ENCODE measurements at places on chromosomes 1 and 21.

- no peak for DNase-seq
- no peak overlapping the region for H3K4me3 ChIP-seq
- H3K27ac ChIP-seq: no peak overlapping the region
- no peaks in the 10 kb centered on the region for H3K36me3 ChIP-seq
- no peaks in the 10 kb centered on the region for H3K4me1 ChIP-seq
These were observed 245.3 kb downstream of the SETD4 start for GRCh38 chr21:35814858-35815619.

GRCh38 chr21:44039828-44040227, 27.7 kb downstream of the TRAPPC10 start:
- H3K27ac ChIP-seq: no peak overlapping the region
- no peak for DNase-seq
- H3K27me3 ChIP-seq: no peaks in the 10 kb centered on the region
- no peaks in the 10 kb centered on the region for H3K4me1 ChIP-seq
- peaks cover 24% of the 10 kb centered on the region for H3K36me3 ChIP-seq

GRCh38 chr1:8879922-8880676, 1.6 kb upstream of the ENO1 start:
- peaks cover 3% of the 10 kb centered on the region for H3K4me1 ChIP-seq
- H3K36me3 ChIP-seq: peaks cover 2% of the 10 kb centered on the region
- no peak overlapping the region for H3K4me3 ChIP-seq
- peak; percentile 95 for DNase-seq

DNA sequence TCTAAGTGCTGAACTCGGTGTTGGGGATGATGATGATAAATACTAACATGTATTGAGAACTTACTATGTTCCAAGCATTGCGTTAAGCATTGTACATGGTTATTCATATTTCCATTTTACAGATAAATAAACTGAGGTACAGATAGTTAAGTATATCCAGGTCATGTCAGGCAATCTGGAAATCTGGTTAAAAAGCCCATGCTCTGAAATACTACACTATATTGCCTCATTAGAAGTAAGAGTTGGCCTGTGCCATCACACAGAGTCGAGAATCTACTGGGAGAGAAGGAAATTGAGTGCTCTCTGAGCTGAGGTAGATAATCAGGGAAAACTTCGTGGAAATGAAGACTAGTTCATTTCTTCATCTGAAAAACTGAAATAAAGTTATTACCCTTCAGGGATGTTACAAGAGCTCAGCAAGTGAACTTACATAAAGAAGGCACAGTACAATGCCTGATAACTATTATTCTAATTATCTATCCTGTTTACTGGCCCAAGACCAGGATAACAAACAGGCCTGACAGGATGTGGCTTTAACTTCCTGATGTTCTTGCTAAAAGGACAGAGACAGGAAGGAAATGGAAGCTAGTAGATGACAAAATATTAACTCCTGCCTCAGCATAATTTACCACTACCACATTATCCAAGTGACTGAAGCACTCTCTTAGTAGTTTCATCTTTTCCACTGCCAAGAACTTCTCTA, 85.6 kb downstream of the EPS15 start:
- DNase-seq: peak; percentile 63
- H3K4me1 ChIP-seq: peaks cover 11% of the 10 kb centered on the region
- H3K36me3 ChIP-seq: peaks cover 16% of the 10 kb centered on the region
- no peak overlapping the region for H3K4me3 ChIP-seq
- H3K27ac ChIP-seq: no peak overlapping the region

DNA sequence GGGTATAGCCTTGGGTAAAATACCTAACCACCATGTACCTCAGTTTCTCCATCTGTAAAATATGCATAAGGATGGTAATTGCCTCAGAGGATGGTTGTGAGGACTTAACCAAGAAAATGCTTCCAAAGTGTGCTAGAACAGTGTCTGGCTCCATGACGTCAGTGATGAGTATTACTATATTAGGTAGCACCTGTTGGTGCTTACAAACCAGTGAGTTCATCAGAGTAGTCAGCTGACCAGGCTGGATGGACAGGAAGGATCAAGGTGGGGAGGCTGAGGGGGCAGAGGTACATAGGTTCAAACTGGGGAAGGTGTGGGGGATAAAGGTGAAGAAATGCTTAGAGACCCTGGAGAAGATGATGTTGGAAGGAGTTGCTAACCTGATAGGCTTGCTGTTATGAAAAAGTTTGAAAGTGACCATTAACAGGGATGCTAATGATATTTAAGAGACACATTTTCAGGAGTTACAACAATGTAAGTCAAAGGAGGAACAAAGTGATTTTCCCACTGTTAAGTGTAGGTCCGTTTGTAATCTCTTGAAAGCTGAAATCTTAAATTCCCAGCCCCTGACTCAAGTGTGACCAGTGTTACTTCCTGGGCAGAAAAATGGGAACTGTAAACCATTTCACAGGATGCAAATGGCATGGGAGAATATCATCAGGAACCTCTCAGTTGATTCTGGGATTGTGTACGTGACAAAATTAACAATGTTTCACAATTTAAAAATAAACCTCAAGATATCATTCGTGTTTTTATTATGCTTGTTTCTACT, 4.4 kb downstream of the NTPCR start:
- no peak for DNase-seq
- H3K4me1 ChIP-seq: no peaks in the 10 kb centered on the region
- H3K4me3 ChIP-seq: no peak overlapping the region
- H3K36me3 ChIP-seq: peaks cover 4% of the 10 kb centered on the region

- no peak overlapping the region for H3K4me3 ChIP-seq
- no peaks in the 10 kb centered on the region for H3K4me1 ChIP-seq
- H3K36me3 ChIP-seq: no peaks in the 10 kb centered on the region
- peaks cover 2% of the 10 kb centered on the region for H3K27me3 ChIP-seq
- no peak for DNase-seq
These were observed 346.6 kb upstream of the RUNX1 start for GRCh38 chr21:35395728-35396127.

- no peaks in the 10 kb centered on the region for H3K4me1 ChIP-seq
- no peak overlapping the region for H3K4me3 ChIP-seq
- H3K27ac ChIP-seq: no peak overlapping the region
These were observed 7.4 kb upstream of the MOB3C start for GRCh38 chr1:46623743-46624644.

GRCh38 chr1:202348005-202348508, 442 bp upstream of the PPP1R12B start:
- peak overlapping the region; percentile 60 for H3K27ac ChIP-seq
- no peaks in the 10 kb centered on the region for H3K27me3 ChIP-seq
- H3K4me3 ChIP-seq: no peak overlapping the region
- H3K36me3 ChIP-seq: no peaks in the 10 kb centered on the region
- no peak for DNase-seq

GRCh38 chr1:115214098-115214497, 124.0 kb downstream of the NGF start:
- H3K27me3 ChIP-seq: no peaks in the 10 kb centered on the region
- H3K36me3 ChIP-seq: no peaks in the 10 kb centered on the region
- no peak overlapping the region for H3K4me3 ChIP-seq
- DNase-seq: no peak
- H3K4me1 ChIP-seq: no peaks in the 10 kb centered on the region
- H3K27ac ChIP-seq: no peak overlapping the region

DNA sequence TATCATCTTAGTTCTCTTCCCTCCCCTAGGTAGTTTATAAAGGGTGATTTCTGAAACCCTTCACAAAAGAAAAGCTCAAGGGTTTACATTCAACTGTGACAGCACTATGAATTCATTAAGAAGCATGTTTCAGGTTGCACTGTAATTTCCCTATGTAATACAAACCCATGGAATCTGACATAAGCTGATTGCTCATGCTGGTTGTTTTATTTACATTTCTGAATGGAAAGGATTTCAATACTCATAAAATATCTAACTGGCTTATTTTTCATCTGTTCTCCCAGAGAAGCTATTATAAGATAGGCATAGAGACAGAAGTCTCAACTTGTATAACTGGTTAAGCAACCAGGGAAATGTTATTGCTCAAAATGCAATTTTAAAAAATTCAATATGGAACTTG, 20.5 kb downstream of the WNT2B start:
- no peak overlapping the region for H3K4me3 ChIP-seq
- no peak overlapping the region for H3K27ac ChIP-seq
- no peaks in the 10 kb centered on the region for H3K27me3 ChIP-seq
- peaks cover 9% of the 10 kb centered on the region for H3K36me3 ChIP-seq

- H3K27ac ChIP-seq: peak overlapping the region; percentile 97
- H3K4me1 ChIP-seq: no peaks in the 10 kb centered on the region
These were observed 520 bp upstream of the MR1 start for GRCh38 chr1:181033128-181033798.

DNA sequence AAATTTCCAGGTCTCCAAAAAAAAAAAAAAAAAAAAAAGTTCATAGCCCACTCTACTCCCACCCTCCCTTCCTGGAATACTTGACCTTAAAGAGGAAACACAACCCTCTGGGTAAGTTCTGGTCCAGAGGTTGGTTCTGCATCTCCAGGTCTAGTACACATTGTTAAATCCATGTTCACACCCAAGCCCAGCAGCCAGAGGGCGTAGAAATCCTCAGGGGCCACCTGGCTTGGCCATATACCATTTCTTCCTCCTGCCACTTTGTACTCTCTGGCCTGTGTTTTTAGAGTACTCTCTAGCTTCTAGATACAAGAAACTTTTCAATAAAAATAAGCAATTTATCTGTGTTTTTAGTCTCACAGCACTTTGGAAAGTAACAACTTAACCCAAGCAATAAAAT, 89.3 kb downstream of the PHTF1 start:
- no peak overlapping the region for H3K4me3 ChIP-seq
- no peak overlapping the region for H3K27ac ChIP-seq
- DNase-seq: no peak
- H3K27me3 ChIP-seq: no peaks in the 10 kb centered on the region
- no peaks in the 10 kb centered on the region for H3K4me1 ChIP-seq

DNA sequence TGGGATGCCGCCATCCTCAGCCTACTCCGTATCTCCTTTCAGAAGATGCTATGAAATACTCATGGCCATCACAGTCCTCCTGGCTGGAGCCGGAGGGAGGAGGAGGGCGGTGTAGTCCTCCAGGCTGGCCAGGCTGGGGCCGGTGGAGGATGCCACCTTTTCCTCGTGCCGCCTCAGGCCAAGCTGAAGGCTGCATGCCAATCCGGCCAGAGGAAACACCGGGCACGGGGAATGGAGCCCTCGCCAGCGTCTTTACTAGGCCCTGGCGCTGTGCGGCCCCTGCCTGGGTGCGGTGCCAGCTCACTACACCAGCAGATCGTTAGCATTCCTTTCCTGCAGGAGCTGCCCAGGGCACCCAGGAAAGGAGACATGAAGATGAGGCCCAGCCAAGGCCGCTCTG, 70.1 kb downstream of the CASZ1 start:
- H3K27ac ChIP-seq: peak overlapping the region; percentile 80
- no peaks in the 10 kb centered on the region for H3K36me3 ChIP-seq
- no peaks in the 10 kb centered on the region for H3K27me3 ChIP-seq
- H3K4me3 ChIP-seq: no peak overlapping the region
- H3K4me1 ChIP-seq: peaks cover 36% of the 10 kb centered on the region
- DNase-seq: no peak

- no peak for DNase-seq
- no peak overlapping the region for H3K4me3 ChIP-seq
- peaks cover 3% of the 10 kb centered on the region for H3K27me3 ChIP-seq
- no peaks in the 10 kb centered on the region for H3K36me3 ChIP-seq
- peaks cover 8% of the 10 kb centered on the region for H3K4me1 ChIP-seq
These were observed 14.6 kb downstream of the NFASC start for GRCh38 chr1:204885288-204885711.

- no peaks in the 10 kb centered on the region for H3K36me3 ChIP-seq
- H3K27me3 ChIP-seq: no peaks in the 10 kb centered on the region
- H3K4me1 ChIP-seq: no peaks in the 10 kb centered on the region
- no peak overlapping the region for H3K27ac ChIP-seq
These were observed 423.8 kb upstream of the CXADR start for GRCh38 chr21:17089091-17089491.

GRCh38 chr1:223515421-223515820, 122.2 kb downstream of the CCDC185 start:
- H3K4me1 ChIP-seq: peaks cover 2% of the 10 kb centered on the region
- no peak overlapping the region for H3K27ac ChIP-seq
- no peak overlapping the region for H3K4me3 ChIP-seq
- H3K36me3 ChIP-seq: no peaks in the 10 kb centered on the region
- no peak for DNase-seq

GRCh38 chr21:25424634-25425033, 182.6 kb downstream of the MRPL39 start:
- H3K36me3 ChIP-seq: no peaks in the 10 kb centered on the region
- H3K27ac ChIP-seq: no peak overlapping the region
- DNase-seq: no peak
- H3K4me1 ChIP-seq: no peaks in the 10 kb centered on the region

GRCh38 chr1:25621876-25622275, 5.3 kb downstream of the MAN1C1 start:
- no peak overlapping the region for H3K27ac ChIP-seq
- no peak for DNase-seq
- H3K27me3 ChIP-seq: no peaks in the 10 kb centered on the region
- peaks cover 4% of the 10 kb centered on the region for H3K4me1 ChIP-seq

- H3K4me3 ChIP-seq: no peak overlapping the region
- H3K4me1 ChIP-seq: no peaks in the 10 kb centered on the region
- H3K27me3 ChIP-seq: no peaks in the 10 kb centered on the region
- H3K36me3 ChIP-seq: no peaks in the 10 kb centered on the region
- no peak overlapping the region for H3K27ac ChIP-seq
These were observed 228.2 kb upstream of the PROX1 start for GRCh38 chr1:213759359-213760181.

DNA sequence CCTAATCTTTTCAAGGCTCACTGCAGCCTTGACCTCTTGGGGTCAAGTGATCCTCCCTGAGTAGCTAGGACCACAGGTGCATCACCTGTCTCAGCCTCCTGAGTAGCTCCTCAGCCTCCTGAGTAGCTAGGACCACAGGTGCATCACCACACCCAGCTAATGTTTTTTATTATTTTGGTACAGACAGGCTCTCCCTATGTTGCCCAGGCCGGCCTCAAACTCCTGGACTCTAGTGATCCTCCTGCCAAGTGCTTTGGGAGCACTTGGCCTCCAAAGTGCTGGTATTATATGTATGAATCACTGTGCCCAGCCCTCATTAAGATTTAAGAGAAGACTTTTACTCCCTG, 58.5 kb upstream of the S1PR1 start:
- H3K4me3 ChIP-seq: no peak overlapping the region
- no peak overlapping the region for H3K27ac ChIP-seq
- no peaks in the 10 kb centered on the region for H3K27me3 ChIP-seq

- no peak overlapping the region for H3K4me3 ChIP-seq
- H3K27ac ChIP-seq: no peak overlapping the region
- H3K36me3 ChIP-seq: no peaks in the 10 kb centered on the region
These were observed 876.1 kb upstream of the B3GALT2 start for GRCh38 chr1:194062526-194062925.

GRCh38 chr1:24926563-24927249, 3.4 kb downstream of the RUNX3 start:
- H3K4me3 ChIP-seq: no peak overlapping the region
- H3K4me1 ChIP-seq: no peaks in the 10 kb centered on the region
- H3K27ac ChIP-seq: no peak overlapping the region
- H3K27me3 ChIP-seq: peaks cover 59% of the 10 kb centered on the region
- DNase-seq: peak; percentile 59
- H3K36me3 ChIP-seq: no peaks in the 10 kb centered on the region
